ENCODE measurements at places on chromosomes 2 and 18.

DNA sequence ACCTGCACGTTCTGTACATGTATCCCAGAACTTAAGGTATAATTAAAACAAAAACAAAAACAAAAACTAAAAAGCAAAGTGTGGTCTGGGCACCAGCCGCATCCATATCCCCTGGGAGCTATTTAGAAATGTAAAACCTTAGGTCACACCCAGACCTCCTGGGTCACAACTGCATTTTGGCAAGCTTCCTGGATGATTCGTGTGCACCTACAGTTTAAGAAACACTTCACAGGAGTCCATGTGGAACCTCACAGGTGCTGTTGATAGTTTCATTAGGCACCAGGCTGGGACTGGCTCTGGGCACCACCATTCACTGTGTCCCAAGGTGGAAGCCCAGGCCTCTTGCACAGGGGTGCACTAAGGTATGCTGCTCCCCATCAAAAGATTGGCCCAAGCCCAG, 103.6 kb upstream of the BOD1L2 start:
- DNase-seq, result no peak

DNA sequence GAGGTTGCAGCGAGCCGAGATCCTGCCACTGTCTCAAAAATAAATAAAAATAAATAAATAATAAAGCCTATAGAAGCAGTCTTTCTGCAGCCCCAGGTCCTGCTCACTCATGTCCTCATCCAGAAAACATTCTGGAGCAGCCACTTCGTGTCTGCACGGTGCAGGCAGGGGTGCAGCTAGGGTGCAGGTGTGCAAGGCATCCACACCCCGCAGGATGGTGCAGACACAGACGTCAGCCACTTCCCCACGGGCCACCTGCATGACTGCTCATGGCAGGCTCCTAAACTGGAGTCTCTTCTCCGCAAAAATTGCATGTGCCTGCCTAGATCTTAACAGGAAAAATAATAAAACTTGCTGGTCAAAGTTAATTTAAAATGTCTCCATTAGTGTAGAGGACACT, 80.2 kb upstream of the SNTG2 start:
- DNase-seq, result no peak

DNA sequence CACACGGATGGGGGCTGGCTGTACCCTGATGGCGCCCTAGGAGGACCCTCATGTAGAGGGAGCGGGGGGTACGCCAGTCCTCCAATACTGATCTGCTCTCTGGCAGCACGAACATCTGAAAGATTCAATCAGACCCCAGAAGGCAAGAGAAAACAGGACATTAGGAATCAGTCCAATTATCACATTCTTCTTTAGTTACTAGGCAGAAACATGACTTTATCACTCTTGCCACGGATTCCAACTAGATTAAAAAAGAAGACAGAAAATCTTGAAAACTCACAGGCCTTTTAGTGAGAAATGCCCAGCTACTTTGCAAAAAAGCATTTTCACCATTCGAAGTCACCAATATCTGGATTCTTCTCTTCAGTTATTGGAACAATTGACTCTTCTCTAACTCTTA, 68.4 kb downstream of the ID2 start:
- no peak for DNase-seq

GRCh38 chr2:75633620-75634019, 13.0 kb upstream of the MRPL19 start:
- DNase-seq, result no peak

GRCh38 chr2:12965540-12966269, 249.0 kb downstream of the TRIB2 start:
- no peak for DNase-seq

Data from tibial nerve (tissue), 4 donors.